Omental fat pad (tissue), 4 donors: ENCODE measurements at places on chromosomes 7 and 10.

DNA sequence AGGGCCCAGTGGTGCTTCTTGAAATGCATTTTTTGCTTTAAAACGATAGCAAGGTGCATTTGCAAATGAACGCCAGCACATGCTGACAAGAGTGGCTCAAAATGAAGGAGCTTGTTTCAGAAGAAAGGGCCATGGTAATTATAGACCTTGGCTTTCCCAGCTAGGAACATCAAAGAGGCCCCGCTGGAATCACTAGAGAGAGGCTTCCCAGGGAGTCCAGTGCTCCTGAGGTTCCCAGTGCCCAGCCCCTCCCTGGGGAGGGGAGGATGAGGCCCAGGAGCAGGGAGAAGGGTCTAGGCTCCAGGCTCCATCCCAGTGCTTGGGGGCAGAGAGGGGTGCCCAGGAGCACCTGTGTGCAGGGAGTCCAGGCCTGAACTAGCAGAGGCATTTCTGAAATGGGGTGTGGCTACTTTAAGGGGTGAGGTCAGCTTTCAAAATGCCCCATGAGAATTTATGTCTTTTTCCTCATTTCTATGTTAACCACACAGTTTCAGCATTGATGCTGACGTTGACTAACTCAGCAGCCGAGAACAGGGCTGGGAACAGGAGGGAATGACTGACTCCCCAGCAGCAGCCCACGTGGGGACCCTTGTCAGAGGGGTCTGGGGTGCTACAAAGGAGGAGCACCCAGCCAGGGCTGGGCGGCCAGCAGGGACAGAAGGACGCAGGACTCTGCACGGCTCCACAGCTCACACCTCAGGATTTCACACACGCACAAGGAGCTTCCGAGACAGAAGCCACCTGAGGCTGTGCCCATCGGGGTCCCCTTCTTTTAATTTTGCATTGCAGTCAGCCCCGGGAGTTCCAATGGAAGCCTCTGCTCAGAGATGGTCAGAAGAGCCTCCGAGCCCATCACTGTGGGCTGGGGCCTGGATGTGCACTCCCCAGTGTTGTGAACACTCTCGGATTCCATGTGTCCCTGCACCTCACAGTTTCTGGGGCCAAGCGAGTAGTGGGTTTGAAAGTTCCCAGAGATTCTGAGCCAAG, 570.2 kb downstream of the PTPRN2 start:
- DNase-seq: no peak

DNA sequence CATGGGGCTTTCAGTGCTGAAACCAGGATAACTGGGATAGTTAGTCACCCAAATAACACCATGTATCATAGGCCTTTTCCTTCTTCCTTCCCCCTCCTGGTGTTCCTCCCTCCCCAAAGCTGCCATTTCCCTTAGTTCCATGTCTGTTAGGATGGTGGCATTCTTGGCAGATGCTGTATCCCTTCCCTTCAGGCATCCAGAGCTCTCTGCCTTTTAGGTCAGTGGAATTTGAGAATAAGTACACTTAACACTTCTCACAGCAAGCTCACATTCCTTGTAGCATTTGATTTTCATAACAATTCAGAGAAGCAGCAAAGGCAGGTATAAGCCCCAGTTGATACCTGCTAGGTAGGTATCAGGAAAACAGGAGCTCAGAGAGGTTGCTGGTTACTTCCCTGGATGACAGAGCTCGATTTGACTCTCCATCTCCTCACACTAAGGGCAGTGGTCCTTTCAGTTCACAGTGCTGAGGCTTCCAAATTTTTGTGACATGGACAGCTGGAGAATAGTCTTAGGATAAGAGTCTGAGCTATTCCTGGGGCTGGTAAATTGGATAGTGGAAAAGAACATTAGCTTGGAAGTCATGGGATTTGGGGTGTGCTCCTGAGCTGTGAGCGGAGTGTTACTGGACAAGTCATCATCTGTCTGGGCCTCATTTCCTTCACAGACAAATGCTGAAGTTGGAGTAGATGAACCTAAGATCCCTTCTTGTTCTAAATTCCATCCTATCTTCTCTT, 108.7 kb upstream of the RHOBTB1 start:
- DNase-seq: no peak

DNA sequence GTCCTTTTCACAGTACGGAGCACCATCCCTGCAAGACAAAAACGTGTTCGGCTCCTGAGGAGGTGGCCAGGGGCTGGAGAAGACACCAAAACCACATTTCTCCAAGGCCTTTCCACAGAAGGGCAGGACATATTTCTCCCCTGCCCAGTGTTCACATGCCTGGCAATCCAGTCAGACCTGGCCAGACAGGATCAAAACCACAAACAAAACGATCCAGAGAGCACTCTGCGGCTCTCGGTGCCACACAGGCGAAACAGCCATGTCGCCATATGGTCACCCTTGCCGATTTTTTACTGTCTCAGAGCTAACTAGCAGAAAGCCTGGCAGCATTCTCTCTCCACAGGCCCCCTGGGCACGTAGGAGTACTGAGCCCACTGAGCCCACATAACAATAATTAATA, 113.0 kb downstream of the ABLIM1 start:
- DNase-seq: no peak

- no peak for DNase-seq
These were observed 251.8 kb downstream of the CRPPA start for GRCh38 chr7:16169537-16169936.

- DNase-seq: no peak
These were observed 345 bp downstream of the COBL start for GRCh38 chr7:51316262-51316665.

- no peak for DNase-seq
These were observed 28.1 kb downstream of the YWHAG start for GRCh38 chr7:76330673-76331072.

GRCh38 chr7:117459735-117460134, 20.1 kb upstream of the CFTR start:
- no peak for DNase-seq

DNA sequence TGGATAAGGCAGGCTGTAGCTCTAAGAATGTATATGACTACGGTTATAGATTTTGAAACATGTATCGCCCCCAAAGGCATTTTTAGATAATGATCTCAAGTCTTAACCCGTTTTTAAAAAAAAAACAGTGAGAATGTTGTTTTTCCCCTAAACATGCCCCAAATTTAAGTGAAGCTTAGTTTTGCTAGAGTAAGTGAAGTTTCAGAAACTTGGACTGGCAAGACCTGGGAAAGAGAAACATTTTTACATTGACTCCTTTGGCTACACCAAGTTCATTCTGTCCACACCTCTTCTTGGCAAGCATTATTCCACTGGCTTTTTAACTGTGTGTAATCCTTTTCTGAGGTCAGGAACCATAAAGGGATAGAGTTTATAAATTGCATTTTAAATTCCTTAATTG, 216.7 kb upstream of the CELF2 start:
- no peak for DNase-seq

- DNase-seq: no peak
These were observed 177.6 kb downstream of the GRID1 start for GRCh38 chr10:86188796-86189558.

DNA sequence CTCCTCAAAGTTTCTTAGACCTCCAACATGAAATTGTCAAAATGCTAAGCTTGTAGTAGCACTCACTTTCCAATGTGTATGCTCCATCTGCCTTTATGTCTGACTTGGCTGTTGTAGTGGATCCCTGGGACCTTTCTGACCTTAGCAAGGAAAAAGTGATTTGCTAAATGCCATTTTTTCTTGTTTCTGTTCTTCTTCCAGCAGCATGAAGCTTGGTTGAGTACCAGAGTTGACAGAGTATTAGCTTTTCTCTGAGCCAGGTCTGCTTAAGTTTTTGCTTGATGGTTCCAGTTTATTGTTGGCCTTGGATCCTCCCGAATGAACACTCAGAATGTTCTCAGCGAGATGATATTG, 168.7 kb downstream of the SND1 start:
- DNase-seq: no peak

GRCh38 chr7:80444811-80445210, 67.1 kb downstream of the GNAT3 start:
- no peak for DNase-seq

- DNase-seq: no peak
These were observed 11.6 kb downstream of the CDNF start for GRCh38 chr10:14826076-14826829.

GRCh38 chr7:143002106-143002505, 24.8 kb downstream of the OR9A2 start:
- DNase-seq: no peak

DNA sequence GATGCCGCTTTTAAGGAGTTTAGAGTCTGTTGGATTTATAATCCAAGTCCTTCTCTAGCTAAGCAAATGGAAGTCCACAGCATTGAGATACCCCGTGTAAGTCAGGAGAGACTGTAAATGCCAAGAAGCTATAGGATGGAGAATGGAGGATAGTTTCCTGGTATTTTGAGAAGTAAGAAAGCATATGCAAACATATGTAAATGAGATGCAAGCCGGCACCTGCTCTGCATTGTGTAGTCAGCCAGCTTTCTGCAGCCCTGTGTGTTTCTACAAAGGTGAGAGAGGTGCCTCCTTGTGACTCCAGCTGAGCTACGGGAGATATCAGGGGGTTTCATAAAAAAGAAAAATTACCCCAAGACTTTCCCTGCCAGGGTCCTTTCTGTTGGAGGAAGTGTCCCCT, 176.3 kb downstream of the RPS24 start:
- DNase-seq: no peak

DNA sequence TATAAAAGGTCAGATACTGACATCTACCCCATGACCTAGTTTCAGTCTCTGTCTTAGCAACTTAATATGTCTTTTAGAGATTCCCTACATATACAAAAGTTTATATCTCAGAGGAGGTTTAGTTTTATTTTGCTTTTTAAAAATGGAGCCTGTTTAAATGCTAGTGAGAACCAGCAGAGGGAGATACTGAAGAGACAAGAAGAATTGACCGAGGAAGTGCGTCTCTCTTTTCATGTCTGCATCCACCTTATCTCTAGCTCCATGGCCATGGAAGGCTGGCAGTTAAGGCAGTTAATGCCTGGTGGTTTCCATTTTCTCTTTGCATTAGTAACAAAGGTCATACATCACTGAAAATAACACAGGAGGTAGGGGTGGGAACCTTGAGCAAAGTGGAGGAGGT, 10.7 kb downstream of the SUV39H2 start:
- DNase-seq: no peak

DNA sequence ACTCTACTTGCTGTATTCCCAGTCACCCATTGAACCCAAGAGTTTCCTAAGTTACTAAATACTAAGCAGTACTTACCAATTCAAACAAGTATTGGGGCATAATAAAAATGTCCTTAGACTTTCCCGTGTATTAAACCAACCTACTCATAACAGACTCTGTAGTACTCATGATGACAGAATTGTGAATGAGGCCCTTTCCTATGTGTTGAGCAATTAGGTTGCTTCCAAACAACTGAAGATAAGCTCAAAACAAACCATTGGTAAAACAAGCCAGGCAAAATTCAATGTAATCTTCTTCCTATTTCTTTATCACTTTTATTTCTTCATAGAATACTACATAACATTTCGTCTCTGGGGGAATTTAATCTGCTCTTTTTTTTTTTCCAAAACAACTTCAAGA, 106.5 kb upstream of the ANK3 start:
- no peak for DNase-seq

GRCh38 chr10:117134056-117134305, 4.1 kb downstream of the VAX1 start:
- DNase-seq: no peak

DNA sequence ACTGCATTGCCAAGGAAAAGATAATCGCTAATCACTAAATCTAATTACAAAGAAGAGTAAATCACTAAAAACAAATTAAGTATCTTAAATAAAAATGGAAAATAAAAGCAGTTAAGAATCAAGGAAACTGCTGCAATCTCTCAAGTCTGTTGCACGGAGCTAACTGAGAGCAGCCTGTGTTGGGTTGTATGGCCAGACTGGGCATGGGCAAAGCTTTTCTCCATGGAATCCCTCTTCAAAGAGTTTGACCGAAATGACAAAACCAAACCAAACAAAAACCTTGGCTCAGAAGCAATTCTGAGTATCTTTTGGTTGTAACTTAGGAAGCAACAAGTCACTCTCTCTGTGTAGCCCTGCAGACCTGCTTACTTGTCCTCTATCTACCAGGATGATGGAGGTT, 78.8 kb downstream of the CELF2 start:
- no peak for DNase-seq

GRCh38 chr10:49083261-49083660, 32.1 kb downstream of the VSTM4 start:
- no peak for DNase-seq

GRCh38 chr7:155020996-155021395, 18.1 kb upstream of the PAXIP1 start:
- no peak for DNase-seq

DNA sequence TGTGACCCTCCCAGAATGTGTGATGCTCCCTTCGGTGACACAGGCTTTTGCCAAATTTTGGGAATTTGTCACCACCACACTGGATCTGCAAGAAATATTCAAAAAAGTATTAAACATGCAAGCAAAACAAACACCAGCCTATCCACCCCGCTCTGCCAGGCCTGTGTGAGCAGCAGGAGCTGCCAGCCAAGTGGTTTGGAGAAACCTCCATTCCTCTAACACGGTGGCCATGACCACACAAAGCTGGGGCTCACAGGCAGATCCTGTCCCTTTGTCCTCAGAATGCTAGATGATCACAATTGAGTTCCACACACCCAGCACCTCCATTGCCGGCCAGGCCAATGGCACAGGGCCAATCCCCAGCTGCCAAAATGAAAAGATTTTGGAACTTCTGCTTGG, 261.9 kb upstream of the PPP2R2D start:
- DNase-seq: no peak

- no peak for DNase-seq
These were observed 12.2 kb upstream of the TMEM243 start for GRCh38 chr7:87231711-87232110.

DNA sequence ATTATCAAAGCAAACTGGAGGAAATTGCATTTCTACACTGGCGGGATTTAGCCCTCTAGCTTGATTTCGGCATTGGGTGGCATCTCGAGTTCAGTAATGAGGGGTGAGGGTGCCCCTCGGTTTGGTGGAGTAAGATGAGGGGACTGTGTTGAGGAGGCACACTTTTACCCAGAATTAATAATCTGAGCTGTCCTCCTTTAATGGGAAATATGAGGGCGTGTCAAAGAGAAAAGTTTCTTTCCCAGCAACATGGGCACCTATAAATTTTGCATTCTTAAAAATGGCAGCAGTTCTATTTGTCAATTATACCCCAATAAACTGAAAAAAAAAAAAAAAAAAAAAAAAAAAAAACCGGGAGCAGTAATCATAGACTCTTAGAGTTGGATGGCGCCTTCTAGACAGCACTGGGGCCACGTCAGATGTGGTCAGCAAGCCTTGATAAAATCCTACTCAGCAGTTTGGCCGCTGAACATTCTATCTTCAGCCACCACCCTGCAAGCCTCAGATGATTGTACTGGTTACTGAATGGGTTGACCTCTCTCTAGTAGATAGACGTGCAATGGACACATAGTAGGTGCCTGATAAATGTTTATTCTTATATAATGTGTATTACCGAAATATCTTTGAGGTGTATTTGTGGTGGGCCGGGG, 931 bp downstream of the PAPSS2 start:
- no peak for DNase-seq

GRCh38 chr7:143882604-143883078, 19.3 kb downstream of the TCAF1 start:
- no peak for DNase-seq

- no peak for DNase-seq
These were observed 250.2 kb downstream of the BUB3 start for GRCh38 chr10:123404357-123404756.

- DNase-seq: no peak
These were observed 13.2 kb downstream of the UBTD1 start for GRCh38 chr10:97511711-97512440.

- no peak for DNase-seq
These were observed 106.1 kb downstream of the KCNMA1 start for GRCh38 chr10:77531441-77532001.
